Left ventricle myocardium inferior (tissue), 1 donor: ENCODE measurements at places on chromosomes 5 and 9.

GRCh38 chr5:147939431-147940114 is 33.2 kb upstream of the C5orf46 start:
- no peak for DNase-seq

DNA sequence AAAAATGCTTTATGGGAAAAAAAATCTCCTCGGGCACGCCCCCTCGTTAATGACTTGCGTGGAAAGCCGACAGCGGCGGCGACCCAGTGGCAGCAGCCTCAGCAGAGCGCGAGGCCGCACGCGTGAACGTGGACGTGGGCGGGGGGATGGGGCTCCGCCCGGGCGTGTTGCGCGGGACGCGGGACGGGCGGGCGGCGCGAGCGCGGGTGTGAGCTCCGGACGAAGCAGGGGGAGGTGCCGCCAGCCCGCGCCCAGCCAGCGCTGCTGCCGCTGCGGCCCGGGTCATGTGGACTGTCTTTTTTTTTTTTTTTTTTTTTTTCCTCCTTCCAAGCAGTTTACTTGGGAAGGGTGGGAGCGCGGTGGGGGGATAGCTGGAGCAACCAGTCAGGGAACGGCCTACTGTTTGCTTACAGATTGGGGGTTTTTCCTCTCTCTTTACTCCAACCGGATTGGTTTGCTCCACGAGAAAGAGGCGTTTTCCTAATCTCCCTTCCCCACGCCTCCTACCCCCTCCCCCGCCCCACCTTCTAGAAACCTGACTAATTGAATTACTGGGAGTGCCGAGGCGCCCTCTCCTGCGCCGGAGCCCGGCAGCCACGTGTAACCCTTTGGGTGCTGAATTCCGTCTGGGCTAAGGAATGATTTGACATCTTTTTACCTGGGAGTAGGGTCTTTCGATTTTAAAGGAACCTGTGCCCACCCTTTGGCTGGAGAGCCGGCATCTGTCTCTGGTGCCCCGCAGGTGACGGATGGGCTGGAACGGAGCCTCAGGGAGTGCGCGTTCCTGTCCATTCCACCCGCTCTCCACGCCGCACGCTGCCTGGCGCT is 1.7 kb upstream of the EFNA5 start:
- peak; percentile 73 for DNase-seq

GRCh38 chr5:32503261-32503660 is 58.7 kb upstream of the ZFR start:
- no peak for DNase-seq

GRCh38 chr9:135095470-135096407 is 8.3 kb downstream of the OLFM1 start:
- DNase-seq: no peak

DNA sequence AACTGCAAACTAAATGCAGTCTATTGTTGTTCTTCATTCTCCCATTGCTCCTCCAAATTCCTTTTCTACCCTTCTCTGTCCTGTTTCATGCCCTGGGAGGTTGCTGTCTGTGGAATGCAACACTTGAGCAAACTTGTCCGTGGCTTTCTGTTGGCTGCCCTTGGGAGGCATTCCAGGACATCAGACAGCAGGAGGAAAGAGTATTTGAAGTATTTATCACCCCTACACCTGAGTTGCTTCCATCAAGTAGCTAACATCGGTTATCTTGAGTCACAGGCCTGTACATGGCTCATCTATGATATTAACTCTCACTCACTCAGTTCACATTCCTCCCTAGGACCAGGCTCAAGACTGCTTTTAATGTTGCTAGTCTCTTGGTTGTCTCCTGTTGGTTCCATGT is 803.4 kb upstream of the CDH6 start:
- DNase-seq: no peak
